ENCODE measurements at places on chromosomes 3 and 15. TPM values are rescaled to one million over a fixed set of nuclear protein-coding genes. Genes with fewer than 3 reads are reported as not detected.

ABCC5 gene
- 9.0 TPM for total RNA-seq

HTR3E gene
- total RNA-seq = not detected

VIPR1 gene
- 13.5 TPM for total RNA-seq

PRSS50 gene
- total RNA-seq = not detected

RPN1 gene
- total RNA-seq = 200 TPM

ZXDC gene
- 31.6 TPM for total RNA-seq

GOLGA8G gene
- 0.34 TPM for total RNA-seq

PDIA5 gene
- 7.5 TPM for total RNA-seq

XCR1 gene
- not detected for total RNA-seq

CD80 gene
- not detected for total RNA-seq

ALDH1A2 gene
- not detected for total RNA-seq

ARPP21 gene
- total RNA-seq = 1.6 TPM

AHSG gene
- total RNA-seq = not detected

MEGF11 gene
- 1.1 TPM for total RNA-seq

AADACL2 gene
- total RNA-seq = not detected

MESP2 gene
- total RNA-seq = 0.74 TPM

OCA2 gene
- 0.19 TPM for total RNA-seq

HCN4 gene
- total RNA-seq = not detected

CRBN gene
- total RNA-seq = 60.1 TPM

TM6SF1 gene
- total RNA-seq = not detected

GREM1 gene
- total RNA-seq = not detected

HIGD2B gene
- 0.11 TPM for total RNA-seq

IMPG2 gene
- 0.05 TPM for total RNA-seq

CXCR6 gene
- total RNA-seq = not detected

RBPMS2 gene
- 0.16 TPM for total RNA-seq

CMTM8 gene
- 2.7 TPM for total RNA-seq

SPATA16 gene
- total RNA-seq = not detected

PP2D1 gene
- total RNA-seq = not detected

ECE2 gene
- not detected for total RNA-seq

SI gene
- total RNA-seq = not detected

SHC4 gene
- total RNA-seq = 10.2 TPM

CEP97 gene
- total RNA-seq = 11.7 TPM

DPPA2 gene
- total RNA-seq = 0.64 TPM

CLEC3B gene
- 0.21 TPM for total RNA-seq

SLC51B gene
- total RNA-seq = not detected

FSTL1 gene
- 24.5 TPM for total RNA-seq

CCR3 gene
- not detected for total RNA-seq

ATP13A5 gene
- total RNA-seq = not detected

P2RY1 gene
- total RNA-seq = 0.82 TPM

EXD1 gene
- total RNA-seq = not detected

MITF gene
- total RNA-seq = 22.0 TPM

RHOV gene
- 5.9 TPM for total RNA-seq

ADAMTS9 gene
- total RNA-seq = 1.4 TPM

CD86 gene
- total RNA-seq = not detected

SYNPR gene
- not detected for total RNA-seq

MYZAP gene
- 2.6 TPM for total RNA-seq

MYO5C gene
- 1.5 TPM for total RNA-seq

ATP1B3 gene
- 45.7 TPM for total RNA-seq

SENP7 gene
- total RNA-seq = 6.3 TPM

GABRB3 gene
- 7.9 TPM for total RNA-seq

GOLGA6L9 gene
- total RNA-seq = 3.1 TPM

DUOX2 gene
- 0.08 TPM for total RNA-seq

CLK3 gene
- total RNA-seq = 65.9 TPM

C3orf49 gene
- total RNA-seq = not detected

POTEB3 gene
- total RNA-seq = not detected

ZNF501 gene
- 1.4 TPM for total RNA-seq

LRTM1 gene
- total RNA-seq = not detected

PLA2G4E gene
- total RNA-seq = not detected

OIP5 gene
- total RNA-seq = 19.5 TPM
